ENCODE measurements at places on chromosomes 11 and 22.

DNA sequence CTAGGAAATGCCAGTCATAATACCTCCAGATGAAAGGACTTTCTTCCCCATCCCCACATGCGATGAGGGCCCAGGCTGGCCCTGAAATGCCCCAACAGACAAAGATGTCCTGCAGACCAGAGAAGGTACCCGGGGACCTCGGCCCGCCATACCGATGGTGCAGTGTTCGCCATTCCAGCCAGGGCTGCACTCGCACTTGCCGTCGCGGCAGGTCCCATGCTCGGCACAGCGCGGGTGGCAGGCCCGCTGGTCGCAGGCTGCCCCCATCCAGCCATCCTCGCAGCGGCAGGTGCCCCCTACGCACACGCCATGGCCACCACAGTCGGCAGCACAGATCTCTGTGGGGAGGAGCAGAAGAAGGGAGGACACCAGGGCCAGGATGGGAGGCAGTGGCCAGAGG lies 212.1 kb upstream of the NARS2 start:
- DNase-seq = no peak

DNA sequence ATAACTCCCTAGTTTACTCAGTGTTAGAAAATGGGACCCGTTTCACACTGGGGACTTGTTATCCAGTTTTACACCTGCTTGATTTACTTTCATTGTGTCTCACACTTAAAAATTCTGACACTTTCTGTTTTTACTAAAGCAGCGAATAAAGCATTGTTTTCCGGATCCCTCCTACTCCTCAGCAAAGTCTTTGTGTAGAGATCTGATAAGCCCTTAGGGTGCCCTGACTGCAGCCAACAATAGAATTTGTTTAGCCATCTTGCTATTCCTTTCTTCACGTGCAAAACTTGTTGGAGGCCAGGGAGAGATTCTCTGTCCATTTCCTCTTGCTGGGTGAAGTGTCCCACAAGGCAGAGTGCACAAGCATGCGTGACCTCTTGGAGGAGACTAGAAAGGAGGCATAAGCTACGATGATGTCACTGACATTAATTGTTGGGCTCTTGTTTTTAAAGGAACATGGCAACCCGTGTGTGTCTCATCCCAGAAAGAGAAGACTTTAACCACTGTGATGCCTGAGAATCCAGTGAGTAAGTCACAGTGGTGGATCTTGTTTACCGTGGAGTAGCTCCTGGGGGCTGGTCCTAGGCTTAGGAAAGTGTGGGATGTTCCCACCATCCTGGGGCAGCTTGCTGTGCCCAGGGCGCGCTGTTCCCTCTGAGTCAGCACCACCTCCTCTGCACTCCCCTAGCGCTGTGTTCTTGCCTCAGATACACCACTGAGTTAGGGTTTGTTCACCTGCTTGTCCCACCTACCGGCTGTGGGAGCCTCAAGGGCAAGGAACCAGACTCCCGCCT lies 27.7 kb downstream of the MICAL2 start:
- DNase-seq = no peak

DNA sequence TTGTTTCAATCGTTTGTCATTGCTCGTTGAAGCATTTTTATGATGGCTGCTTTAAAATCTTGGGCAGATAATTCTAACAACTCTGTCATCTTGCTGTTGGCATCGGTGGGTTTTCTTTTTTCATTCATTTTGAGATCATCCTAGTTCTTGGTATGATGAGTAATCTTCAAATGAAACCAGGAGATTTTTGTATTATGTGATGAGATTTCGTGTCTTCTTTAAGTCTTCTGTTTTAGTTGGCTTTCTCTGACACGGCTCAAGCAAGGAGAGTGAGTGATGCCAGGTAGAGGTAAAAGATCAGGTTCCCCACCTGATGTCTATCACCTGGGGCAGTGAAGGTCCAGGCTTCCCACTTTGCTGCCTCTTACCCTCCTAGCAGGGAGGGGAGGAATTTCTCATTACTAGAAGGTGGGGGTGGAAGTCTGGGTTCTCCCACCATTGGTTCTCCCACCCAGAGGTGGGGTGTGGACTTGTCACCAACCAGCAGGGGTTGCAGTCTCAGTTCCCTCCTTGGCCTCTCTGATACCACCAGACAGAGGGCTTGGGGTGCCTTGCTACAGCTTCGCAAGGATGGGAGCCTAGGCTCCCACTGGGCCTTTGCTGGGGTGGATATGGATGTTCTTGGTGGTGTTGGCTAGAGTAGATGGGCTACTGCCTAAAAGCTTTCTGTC lies 12.9 kb downstream of the CDC45 start:
- no peak for DNase-seq

GRCh38 chr22:26348810-26349526 lies 80.1 kb upstream of the ASPHD2 start:
- no peak for DNase-seq

- no peak for DNase-seq
Observed at GRCh38 chr22:48838376-48838775, 989.3 kb downstream of the BRD1 start.

DNA sequence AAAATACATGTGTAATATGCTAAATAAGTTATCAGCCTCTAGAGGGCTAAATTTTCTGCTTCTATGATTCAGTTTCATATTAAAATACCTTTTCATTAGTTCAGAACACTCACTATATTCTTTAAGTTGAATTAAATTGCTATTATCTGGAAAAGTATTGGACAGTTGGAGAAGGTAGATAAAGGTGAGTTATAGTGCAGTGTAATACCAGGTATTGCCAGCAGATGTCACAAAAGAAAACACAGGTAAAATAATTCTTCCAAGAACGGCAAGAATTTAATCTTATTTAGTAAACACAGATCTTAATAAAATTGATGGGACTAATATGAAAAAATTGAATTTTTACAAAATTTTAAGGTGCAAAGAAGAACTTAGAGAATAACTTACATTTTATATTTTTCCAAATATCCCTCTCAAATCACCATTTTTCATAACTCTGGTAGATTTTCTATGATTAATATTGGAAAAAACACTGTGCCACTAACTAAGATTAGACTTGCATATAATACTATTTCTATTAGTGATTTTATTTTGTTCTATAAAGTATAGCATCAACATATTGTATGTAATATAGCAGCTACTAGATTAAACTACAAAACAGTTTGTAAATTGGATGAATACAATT lies 1.7 kb upstream of the LRRC4C start:
- peak; percentile 5 for DNase-seq

GRCh38 chr11:22467741-22468140 lies 129.6 kb downstream of the SLC17A6 start:
- no peak for DNase-seq

- DNase-seq = no peak
Observed at GRCh38 chr11:101030692-101031091, 98.9 kb downstream of the PGR start.

DNA sequence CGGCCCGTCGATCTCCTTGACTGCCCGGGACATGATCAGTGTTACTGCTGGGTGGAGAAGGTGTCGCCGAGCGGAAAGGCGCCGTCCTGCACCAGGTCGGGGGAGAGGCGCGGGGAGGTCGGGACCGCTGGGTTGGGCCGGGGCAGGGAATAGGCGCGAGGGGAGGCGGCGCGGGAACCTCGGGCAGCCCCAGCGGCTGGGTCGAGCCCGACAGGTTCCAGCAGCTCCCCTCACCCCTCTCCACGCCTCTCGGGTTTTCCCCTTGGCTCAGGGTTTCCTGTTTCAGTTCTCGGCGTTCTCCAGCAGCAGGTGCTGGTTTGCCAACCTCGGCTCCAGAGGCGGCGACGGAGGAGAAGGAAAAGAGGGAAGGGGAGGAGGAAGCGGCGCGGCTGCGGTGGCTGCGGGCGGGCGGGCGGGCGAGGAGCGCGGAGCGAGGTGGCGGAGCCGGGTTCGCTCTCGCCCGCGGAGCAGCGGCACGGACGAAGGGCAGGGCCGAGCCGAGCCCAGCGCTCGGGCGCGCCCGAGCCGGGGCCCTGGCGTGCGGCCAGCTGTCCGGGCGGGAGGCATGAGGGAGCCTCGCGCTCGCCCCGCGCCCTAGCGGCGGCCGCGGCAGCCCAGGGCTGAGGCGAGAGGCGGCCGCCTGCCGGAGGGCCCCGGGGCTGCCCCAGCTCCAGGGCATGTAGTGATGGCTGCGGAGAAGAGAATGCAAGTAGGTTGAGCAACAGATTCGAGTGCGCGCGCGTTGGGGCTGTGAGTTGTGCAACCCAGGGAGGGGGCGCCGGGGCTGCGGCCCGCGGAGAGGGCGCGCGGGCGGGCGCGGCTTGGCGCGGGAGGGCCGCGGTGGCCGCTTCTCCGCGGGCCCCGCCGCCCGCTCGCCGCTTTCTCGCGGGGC lies at the start of gene ZC3H12C:
ZC3H12C (plus strand) TSS at position 878 of the 892 bp plus-strand sequence. CDS start 20 bp downstream, outside the sequence.
- peak; percentile 72 for DNase-seq

DNA sequence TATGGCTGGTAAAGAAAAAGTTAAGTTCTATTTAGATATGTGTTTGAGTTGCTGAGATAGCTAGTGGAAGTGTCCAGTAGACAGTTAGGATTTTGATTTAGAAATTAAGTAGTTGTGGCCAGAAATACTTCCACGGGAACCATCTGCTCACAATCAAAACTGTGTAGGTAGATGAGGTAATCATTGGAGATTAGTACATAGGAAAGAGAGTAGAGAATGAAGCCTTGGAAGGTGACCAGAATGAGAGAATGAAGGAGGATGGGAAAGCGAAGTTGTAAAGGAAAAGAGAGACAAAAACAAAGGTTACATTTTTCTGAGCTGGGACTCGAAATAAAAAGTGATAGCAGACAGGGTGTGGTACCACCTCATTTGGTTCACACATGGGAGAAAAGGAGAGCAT lies 296.9 kb upstream of the SORL1-AS1 start:
- no peak for DNase-seq

DNA sequence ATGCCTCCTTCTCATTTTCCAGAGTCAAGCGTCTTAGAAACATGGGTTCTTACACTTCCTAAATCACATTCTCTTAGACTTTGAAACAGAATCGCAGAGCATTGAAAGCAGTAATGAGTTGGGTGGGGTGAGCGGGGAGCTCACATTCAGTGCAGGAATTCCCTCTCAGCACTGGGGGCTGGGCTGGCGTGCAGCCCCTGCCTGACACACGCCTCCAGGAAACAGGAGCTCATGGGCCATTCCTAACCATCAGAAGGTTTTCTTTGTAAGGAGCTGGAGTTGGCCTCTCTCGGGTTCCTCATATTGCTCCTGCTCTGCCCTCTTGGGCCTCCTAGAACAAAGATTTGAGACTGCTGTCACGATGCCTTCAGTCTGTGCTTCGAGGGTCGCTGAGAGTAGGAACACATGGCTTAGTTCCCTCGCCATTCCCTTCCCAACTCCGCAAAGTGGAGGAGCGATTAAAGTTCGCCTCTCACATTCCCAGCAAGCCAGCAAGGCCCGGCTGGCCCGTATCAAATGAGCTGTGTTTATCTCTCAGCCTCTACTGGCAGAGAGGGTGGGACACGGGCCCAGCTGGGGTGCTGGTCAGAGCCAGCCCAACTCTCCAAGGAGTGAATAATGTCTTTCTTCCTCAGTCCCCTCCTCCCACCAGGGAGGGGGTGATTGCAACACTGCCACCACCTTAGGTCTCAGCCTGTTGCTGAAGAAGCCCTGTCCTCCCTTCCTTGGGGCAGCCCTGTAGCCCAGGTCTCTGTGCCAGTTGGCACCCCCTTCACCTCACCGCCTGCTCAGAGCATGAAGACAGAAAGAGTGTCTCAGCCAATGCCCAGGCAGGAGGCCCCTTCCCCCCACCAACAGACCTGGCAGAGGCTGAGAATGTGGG lies 10.4 kb downstream of the CHRDL2 start:
- DNase-seq = no peak

GRCh38 chr22:39300186-39300830 lies 19.1 kb downstream of the RPL3 start:
- DNase-seq = no peak

DNA sequence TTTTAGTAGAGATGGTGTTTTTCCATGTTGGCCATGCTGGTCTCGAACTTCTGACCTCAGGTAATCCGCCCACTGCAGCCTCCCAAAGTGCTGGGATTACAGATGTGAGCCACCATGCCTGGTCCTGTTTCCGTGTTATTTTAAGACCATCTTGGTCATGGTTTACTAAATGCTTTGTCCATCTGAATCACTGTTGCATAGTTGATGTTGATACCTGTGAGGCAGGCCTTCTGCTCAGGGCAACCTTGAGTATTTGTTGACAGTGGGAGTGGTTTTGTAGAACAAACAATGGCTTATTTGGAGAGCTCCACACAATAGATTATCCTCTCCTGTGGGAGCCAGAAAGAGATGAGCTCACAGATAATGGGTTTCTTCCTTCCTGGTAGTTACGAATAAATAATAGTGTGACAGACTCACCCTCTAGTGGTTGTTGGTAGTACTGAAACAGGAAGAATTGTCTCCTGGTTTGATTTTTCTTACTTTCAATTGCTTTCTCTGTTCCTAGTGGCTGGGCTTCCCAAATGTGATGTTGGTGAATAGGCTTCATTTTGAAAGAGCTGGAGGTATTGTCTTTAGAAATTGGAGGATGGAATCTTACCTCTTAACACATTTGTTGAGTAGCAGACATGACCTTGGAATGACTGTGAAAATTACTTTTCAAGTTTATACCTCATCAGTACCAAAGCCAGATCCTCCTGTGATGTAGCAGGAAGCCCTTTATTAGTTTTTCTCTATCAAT lies 39.0 kb downstream of the CTNND1 start:
- DNase-seq = peak; percentile 59

- DNase-seq = no peak
Observed at GRCh38 chr11:77725433-77725832, 87.8 kb upstream of the CLNS1A start.

DNA sequence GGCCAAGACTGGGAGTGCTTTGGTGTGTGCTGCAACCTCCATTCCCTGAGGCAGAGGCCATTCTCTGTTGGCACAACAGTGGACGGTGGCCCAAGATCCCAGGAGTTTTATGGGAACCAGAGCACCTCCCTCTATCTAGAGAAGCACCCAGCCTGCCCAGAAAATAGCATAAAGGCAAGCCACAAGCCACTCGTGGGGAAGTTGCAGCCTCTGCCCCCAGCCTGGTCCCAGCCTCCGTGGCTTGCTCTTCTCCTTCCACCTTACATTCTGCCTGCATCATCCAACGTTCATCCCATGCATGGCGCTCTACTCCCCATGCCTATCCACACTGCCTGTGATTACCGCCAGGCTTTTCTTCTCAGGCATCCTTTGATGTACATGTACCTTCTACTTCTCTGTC lies 15.8 kb downstream of the IL17RA start:
- DNase-seq = no peak

- DNase-seq = no peak
Observed at GRCh38 chr11:120295099-120295498, 30.0 kb upstream of the TLCD5 start.
